Fibroblast of the aortic adventitia (primary cell): ENCODE measurements at places on chromosomes 3 and 15. TPM values are rescaled to one million over a fixed set of nuclear protein-coding genes. Genes with fewer than 3 reads are reported as not detected.
A peak's percentile ranks its signal among the peaks of the same experiment; 100 is the strongest.

GRCh38 chr15:52422001-52422400 lies 106.7 kb downstream of the MYO5A start:
- DNase-seq = no peak

GRCh38 chr15:78950902-78951840 lies 6.3 kb upstream of the CTSH start:
- peak; percentile 70 for DNase-seq

- peak; percentile 95 for DNase-seq
These were observed at the start of gene PDCD6IP for GRCh38 chr3:33798418-33799201. Gene PDCD6IP (plus strand): TSS chr3:33798630. CDS start chr3:33798729, 99 bp downstream.

GRCh38 chr15:44186705-44187104 lies 8.4 kb downstream of the FRMD5 start:
- no peak for DNase-seq

DNA sequence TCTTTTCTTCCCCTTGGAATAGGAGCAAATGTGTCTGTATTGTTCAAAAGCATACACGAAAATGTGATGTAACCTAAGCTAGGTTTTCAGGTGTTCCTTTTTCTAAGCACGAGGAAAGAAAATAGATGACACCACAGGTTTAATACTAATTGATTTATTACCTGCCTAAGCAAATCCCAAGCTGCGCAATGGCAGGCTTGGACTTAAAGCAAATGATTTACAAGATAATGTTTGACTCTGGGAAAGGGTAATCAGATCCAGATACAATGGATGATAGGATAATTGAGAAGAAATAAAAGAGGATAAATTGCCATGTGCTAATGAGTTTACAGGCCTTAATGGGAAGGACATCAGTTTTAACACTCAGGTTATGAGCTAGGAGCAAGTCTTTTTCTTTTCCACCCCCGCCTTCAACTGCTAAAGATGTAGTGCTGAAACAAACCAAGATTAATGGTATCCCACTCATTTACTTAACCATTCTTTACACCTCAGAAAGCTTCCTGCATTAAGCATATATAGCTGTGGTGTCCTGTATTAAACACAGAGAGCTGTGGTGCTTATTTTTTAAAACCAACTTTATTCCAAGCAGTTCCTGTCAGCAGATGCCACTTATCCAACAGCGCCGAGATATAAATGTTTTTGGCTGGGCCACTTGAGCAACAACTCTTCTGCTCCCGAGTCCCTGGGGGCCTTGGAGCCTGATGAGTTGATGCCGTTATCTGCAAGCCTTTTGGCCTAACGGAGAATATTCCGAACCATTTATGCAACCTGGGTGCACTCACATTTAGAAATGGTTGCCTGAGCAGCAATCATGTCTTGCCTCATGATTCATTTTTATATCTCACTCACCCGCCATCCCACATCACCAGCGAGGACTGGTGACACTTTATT lies 205.5 kb downstream of the MECOM start:
- DNase-seq = no peak

DNA sequence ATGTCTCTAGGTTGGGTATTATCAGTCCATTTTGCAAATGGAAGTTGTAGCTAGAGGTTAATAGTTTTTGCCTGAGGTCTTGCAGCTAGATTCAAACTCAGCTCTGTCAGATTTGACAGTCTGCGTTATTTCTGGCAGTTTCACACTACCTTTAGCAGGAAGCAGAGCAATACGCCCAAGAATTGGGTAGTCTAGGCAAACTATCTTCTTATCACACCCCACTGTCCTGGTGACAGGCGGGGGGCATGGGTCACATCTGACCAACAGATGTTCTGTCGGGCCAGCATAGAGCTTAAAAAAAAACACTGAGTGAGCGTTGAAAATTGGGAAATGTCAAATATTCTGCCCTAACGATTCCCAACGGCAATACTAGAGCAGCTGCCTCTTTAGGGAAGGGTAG lies 5.7 kb downstream of the GPR160 start:
- no peak for DNase-seq

DNA sequence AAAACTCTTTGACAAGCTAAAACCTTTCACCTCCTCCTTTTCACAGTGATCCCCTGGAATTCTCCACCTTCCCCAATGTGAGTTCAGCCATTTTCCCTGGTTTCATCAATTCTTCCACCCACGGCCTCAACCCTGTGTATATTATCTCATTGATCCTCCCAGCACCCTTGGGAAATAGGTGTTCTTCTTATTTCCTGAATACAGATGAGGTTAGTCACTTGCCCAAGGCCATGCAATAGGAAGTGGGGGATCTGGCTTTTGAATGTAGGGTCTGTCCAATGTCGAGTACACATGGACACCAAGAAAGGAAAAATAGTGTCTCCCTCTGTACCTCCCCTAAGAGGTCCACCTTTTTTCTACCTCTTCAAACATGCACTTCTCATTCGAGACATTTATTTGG lies 262.8 kb upstream of the ST8SIA2 start:
- DNase-seq = no peak

- DNase-seq = no peak
These were observed 103.7 kb downstream of the IQSEC1 start for GRCh38 chr3:12969486-12969885.

- DNase-seq = no peak
These were observed 1.4 kb downstream of the UBR1 start for GRCh38 chr15:43104426-43104825.

- DNase-seq = no peak
These were observed 150.5 kb upstream of the SLC2A2 start for GRCh38 chr3:171177056-171177455.

GRCh38 chr3:24886501-24886900 lies 391.9 kb upstream of the THRB start:
- no peak for DNase-seq

DNA sequence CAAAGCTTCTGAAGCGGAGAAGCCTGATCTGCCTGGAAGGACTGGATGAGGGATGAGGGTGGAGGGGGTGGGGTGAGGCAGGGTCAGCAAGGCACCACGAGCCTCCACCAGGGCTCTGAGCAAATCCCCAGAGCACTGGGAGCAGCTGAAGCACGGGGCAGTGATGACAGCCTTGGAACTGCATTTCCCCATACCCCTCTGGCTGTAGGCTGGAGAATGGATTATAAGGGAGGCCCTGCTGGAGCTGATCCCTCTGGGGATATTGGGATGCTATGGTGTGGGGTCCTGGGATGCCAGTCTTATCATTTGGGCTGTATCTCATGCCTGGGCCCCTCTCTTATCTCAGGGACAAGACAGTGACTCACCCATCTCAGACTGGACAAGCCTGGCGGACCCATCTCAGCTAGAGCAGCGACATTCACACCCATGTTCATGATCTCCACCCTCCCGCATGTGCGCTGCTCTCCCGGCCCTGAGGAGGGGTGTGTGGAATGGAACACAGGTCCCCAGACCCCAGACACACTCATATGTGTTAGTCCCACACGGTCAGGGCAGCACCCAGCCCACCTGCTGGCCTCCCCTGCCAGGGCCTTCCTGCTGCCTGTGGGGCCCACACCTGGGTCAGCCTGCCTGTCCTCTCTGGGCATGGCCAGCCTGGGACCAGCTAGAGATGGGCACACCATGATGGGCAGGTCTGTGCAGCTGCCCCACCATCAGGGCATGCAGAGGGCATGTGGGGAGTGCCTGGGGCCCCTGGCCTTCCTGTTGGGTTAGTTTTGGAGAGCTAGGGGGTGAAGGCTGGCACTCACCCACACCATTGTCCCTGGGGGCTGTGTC lies 97.1 kb downstream of the FBLN2 start:
- no peak for DNase-seq

DNA sequence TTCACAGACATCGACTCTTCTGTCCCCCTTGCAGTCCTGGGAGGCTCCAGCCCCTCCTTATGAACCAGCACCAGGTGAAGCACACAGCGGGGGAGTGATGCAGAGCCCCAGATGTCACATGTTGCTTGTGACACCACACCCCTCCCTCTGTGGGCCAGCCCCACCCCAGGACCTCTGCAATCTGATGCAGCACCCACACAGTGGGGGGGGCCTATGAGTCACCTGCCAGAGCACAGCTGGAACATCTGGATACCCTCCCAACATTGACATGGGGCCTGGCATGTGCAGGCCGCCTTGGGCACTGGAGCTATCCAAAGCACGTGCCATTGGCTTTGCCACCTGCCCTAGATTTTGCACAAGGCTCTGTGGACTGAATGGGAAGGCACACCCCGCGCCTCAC lies 70.5 kb downstream of the FEM1B start:
- peak; percentile 21 for DNase-seq

- DNase-seq = peak; percentile 34
These were observed 38.9 kb upstream of the ATP10A start for GRCh38 chr15:25901811-25902605.

DNA sequence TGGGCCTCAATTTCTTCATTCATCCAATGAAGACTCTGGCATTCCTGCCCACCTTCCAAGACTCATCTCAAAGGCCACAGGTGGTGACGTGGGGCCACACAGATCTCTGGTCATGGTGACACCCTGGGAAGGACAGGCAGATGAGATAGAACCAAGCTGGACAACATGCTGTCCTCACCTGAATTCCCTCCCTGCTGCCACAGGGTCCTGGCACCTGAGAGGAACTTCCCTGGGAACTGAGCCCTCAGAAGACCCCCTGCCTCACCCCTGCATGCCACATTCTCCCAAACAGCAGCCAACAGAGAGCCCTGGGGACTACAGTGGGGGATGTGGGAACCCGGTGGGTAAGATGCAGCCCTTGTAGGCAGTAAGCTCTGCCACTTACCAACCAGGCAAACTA lies 10.7 kb downstream of the KLF15 start:
- no peak for DNase-seq

DNA sequence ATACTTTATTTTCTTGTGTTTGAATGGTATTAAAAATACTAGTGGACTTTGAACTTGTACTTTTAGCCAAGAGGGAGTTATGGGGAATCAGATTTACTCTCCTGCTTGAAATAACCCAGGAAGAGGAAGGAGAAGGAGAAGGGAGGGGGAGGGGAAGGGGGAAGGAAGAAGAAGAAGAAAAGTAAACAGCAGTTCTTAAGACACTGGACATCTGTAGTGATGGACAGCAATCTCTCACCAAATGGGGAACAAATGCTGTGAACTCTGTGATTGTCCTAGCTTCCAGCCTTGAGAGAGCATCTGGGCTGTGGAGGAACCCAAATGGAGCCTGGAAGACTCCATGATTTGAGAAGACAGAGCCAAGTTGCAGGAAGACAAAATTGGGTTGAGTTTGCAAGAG lies 52.0 kb downstream of the VPS8 start:
- DNase-seq = no peak

GRCh38 chr3:98531622-98532274 lies at the start of gene GPR15:
Gene GPR15 (plus strand): TSS chr3:98531978. CDS start chr3:98532034, 56 bp downstream.
- no peak for DNase-seq

DNA sequence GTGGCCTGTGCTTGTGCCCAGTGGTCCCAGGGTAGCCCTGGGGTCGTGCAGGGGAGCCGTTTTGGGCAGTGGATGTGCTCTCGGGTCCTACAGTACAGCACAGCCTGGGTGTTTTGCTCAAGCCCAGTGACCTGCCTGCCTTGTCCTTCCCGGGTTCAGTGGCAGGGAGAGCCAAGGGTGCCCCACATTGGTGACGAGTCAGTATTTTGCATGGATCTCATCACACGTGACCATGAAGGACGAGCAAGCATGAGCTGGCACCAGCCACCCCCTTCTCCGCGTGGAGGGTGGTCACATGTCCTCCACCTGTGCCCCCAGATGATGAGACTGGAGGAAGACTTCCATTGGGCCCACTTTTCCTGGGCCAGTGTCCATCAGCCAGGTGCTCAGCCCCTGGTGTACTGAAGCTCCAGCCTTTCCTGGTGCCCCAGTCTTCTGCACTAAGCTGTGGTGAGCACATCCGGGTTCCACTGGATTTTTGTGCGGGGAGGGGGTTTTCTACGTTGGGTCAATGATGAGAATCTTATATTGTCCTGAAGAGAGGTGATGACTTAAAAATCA lies 197.5 kb downstream of the UBE3A start:
- no peak for DNase-seq

GRCh38 chr3:43859766-43860165 lies 169.0 kb downstream of the ABHD5 start:
- no peak for DNase-seq

GRCh38 chr15:100653608-100654007 lies 51.2 kb downstream of the ASB7 start:
- DNase-seq = peak; percentile 21

DNA sequence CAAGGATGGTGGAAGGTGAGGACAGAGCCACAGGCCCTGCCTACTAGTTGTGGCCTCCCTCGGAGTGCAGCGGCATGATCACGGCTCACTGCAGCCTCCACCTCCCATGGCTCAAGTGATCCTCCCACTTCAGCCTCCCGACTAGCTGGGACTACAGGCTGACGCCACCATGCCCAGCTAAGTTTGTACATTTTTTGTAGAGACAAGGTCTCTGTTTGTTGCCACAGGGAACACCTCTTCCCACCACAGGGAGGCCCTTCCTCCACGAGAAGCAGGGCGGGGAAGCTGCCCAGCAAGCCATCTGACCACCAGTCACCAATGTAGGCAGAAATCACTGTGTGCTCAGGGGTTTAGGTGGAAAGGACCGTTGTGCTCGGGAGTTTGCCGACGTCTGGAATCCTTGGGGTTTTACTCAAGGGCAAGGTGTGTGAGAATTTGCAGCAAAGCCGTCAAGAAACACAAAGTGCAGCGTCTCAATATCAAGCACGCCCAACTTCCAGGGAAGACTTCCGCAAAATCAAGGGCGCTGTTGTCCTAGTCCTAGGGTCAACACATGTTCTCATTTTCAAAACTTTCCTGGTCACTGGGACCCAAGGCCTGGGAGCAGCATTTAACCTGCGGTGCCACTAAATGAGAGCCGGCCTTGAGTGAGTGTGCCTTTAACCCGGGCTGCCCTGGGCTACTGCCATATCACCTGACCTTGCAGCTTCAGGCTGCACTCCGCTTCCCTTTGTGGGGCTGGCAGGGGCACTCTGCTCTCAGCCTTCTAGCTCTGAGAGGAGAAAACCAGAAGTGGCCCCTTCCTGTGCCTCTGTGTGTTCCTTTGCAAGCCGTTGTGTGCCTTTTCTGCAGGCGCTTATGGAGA lies 65.7 kb downstream of the SLC12A8 start:
- no peak for DNase-seq

MYRIP gene
- total RNA-seq = 8.6 TPM in 1 of 2 replicates, not detected in the other

PPP2R3A gene
- 16.1 and 17.9 TPM in 2 replicates for total RNA-seq

DOCK3 gene
- 0.36 and 0.41 TPM in 2 replicates for total RNA-seq

CYP1A2 gene
- total RNA-seq = not detected in 2 replicates

SKIL gene
- total RNA-seq = 25.3 and 60.7 TPM in 2 replicates

WDR53 gene
- total RNA-seq = 6.5 and 7.1 TPM in 2 replicates

TMC3 gene
- total RNA-seq = under 0.01 TPM in 1 of 2 replicates, not detected in the other

PAQR5 gene
- 13.2 TPM in 1 of 2 replicates, not detected in the other for total RNA-seq

PDCD10 gene
- total RNA-seq = 64.8 and 90.7 TPM in 2 replicates

SCAANT1 gene
- total RNA-seq = not detected in 2 replicates
